A549 treated with Hydrocortisone at 1 μM for 4 hours (cell line): ENCODE measurements at places on chromosomes 7 and 10. TPM values are rescaled to one million over a fixed set of nuclear protein-coding genes. Genes with fewer than 3 reads are reported as not detected.

DHTKD1 gene
- total RNA-seq: 7.4 to 10.9 TPM (median 9.2 TPM) in 5 replicates

MEST gene
- 31.0 to 40.3 TPM (median 36.3 TPM) in 5 replicates for total RNA-seq

NCF1 gene
- total RNA-seq: 0.12 to 0.22 TPM (median 0.17 TPM) in 5 replicates

LMBR1 gene
- 25.3 to 36.2 TPM (median 32.1 TPM) in 5 replicates for total RNA-seq

MEIG1 gene
- total RNA-seq: 0.43 to 0.91 TPM (median 0.90 TPM) in 5 replicates

KCP gene
- 0.15 to 0.25 TPM (median 0.17 TPM) in 4 of 5 replicates, not detected in the other for total RNA-seq

SFTPA1 gene
- not detected in 5 replicates for total RNA-seq

CHCHD2 gene
- 510 to 759 TPM (median 703 TPM) in 5 replicates for total RNA-seq

UBN2 gene
- 2.2 to 3.3 TPM (median 2.8 TPM) in 5 replicates for total RNA-seq

BEND7 gene
- total RNA-seq: 6.3 to 10.6 TPM (median 9.6 TPM) in 5 replicates

ZPBP gene
- total RNA-seq: not detected in 5 replicates

SPDYE2 gene
- total RNA-seq: 0.05 TPM in 1 of 5 replicates, not detected in the others

IDI1 gene
- 32.1 to 39.7 TPM (median 35.1 TPM) in 5 replicates for total RNA-seq

CLEC5A gene
- not detected in 5 replicates for total RNA-seq

HTR5A gene
- not detected in 5 replicates for total RNA-seq

ITPRID1 gene
- total RNA-seq: not detected in 5 replicates

UCMA gene
- total RNA-seq: not detected in 5 replicates

EIF5AL1 gene
- 1.9 to 3.4 TPM (median 2.3 TPM) in 5 replicates for total RNA-seq

TRIM50 gene
- not detected in 5 replicates for total RNA-seq

ANKRD61 gene
- total RNA-seq: 0.53 to 0.84 TPM (median 0.72 TPM) in 5 replicates

STEAP1 gene
- 14.6 to 17.1 TPM (median 16.1 TPM) in 5 replicates for total RNA-seq

SNCG gene
- 10.1 to 15.2 TPM (median 13.5 TPM) in 5 replicates for total RNA-seq

AZGP1 gene
- total RNA-seq: not detected in 5 replicates

BLNK gene
- total RNA-seq: not detected in 5 replicates

CPA2 gene
- total RNA-seq: 0.08 to 0.30 TPM (median 0.16 TPM) in 3 of 5 replicates, not detected in the others

FAM180A gene
- 0.06 to 0.13 TPM in 2 of 5 replicates, not detected in the others for total RNA-seq

BZW2 gene
- 94.0 to 109 TPM (median 96.3 TPM) in 5 replicates for total RNA-seq

UBE2H gene
- 40.4 to 58.5 TPM (median 51.8 TPM) in 5 replicates for total RNA-seq

NOS3 gene
- 0.33 to 0.51 TPM (median 0.38 TPM) in 5 replicates for total RNA-seq

GPER1 gene
- total RNA-seq: 0.93 to 1.3 TPM (median 1.2 TPM) in 5 replicates

OR6B1 gene
- total RNA-seq: not detected in 5 replicates

SLC26A3 gene
- total RNA-seq: not detected in 5 replicates

RASA4B gene
- 1.2 to 2.1 TPM (median 1.6 TPM) in 5 replicates for total RNA-seq

ADCY1 gene
- total RNA-seq: 1.7 to 2.9 TPM (median 2.3 TPM) in 5 replicates

LIPK gene
- not detected in 5 replicates for total RNA-seq

BTBD16 gene
- total RNA-seq: 0.44 to 0.62 TPM (median 0.55 TPM) in 5 replicates

GDF10 gene
- total RNA-seq: 0.03 to 0.10 TPM (median 0.07 TPM) in 5 replicates

RELN gene
- 0.01 to 0.15 TPM (median 0.01 TPM) in 4 of 5 replicates, not detected in the other for total RNA-seq

RHEB gene
- 109 to 164 TPM (median 153 TPM) in 5 replicates for total RNA-seq

NUTM2A gene
- 0.06 to 0.28 TPM (median 0.13 TPM) in 5 replicates for total RNA-seq

STARD3NL gene
- total RNA-seq: 52.3 to 66.0 TPM (median 55.7 TPM) in 5 replicates

RNF32 gene
- 1.2 to 2.2 TPM (median 1.3 TPM) in 5 replicates for total RNA-seq

SLC13A4 gene
- not detected in 5 replicates for total RNA-seq

FERD3L gene
- not detected in 5 replicates for total RNA-seq

PTF1A gene
- not detected in 5 replicates for total RNA-seq

TSPAN12 gene
- 0.28 to 1.2 TPM (median 0.58 TPM) in 5 replicates for total RNA-seq

ZNF239 gene
- total RNA-seq: 1.7 to 2.7 TPM (median 2.4 TPM) in 5 replicates

OPN1SW gene
- not detected in 5 replicates for total RNA-seq

CFTR gene
- 0.03 to 0.08 TPM in 2 of 5 replicates, not detected in the others for total RNA-seq

RADIL gene
- total RNA-seq: 1.1 to 2.7 TPM (median 2.0 TPM) in 5 replicates
